ENCODE measurements at places on chromosomes 2 and 18. TPM values are rescaled to one million over a fixed set of nuclear protein-coding genes. Genes with fewer than 3 reads are reported as not detected.
A peak's percentile ranks its signal among the peaks of the same experiment; 100 is the strongest.

ECEL1 gene
- total RNA-seq, result 0.19 TPM

- no peak for DNase-seq
Measured at GRCh38 chr2:18708203-18708715, 118.9 kb upstream of the NT5C1B start.

GRCh38 chr2:200356321-200356720 lies 49.8 kb downstream of the SPATS2L start:
- no peak for DNase-seq

GRCh38 chr18:46466234-46467160 lies 190.5 kb downstream of the LOXHD1 start:
- peak; percentile 36 for DNase-seq

DNA sequence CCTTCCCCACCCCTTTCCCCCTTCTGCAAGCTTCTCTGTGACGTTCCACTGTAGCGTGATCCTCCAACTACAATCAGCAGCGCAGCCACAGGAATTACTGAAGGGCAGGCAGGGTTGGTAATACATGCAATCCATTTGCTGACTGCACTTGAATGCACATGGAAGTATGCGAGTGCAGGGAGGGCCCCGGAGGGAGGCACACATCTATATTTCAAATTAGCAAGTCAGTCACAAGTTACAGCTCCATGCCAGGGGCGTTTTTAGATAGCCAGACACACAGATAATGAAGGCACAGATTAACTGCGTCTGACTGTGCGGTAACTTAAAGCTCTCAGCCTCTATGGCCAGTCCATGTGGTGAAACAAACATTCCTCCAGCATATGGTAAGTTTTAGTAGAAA lies 209.2 kb upstream of the GATA6 start:
- DNase-seq, result no peak

AFF3 gene
- total RNA-seq, result not detected

KLHL41 gene
- total RNA-seq, result 0.63 TPM

DNA sequence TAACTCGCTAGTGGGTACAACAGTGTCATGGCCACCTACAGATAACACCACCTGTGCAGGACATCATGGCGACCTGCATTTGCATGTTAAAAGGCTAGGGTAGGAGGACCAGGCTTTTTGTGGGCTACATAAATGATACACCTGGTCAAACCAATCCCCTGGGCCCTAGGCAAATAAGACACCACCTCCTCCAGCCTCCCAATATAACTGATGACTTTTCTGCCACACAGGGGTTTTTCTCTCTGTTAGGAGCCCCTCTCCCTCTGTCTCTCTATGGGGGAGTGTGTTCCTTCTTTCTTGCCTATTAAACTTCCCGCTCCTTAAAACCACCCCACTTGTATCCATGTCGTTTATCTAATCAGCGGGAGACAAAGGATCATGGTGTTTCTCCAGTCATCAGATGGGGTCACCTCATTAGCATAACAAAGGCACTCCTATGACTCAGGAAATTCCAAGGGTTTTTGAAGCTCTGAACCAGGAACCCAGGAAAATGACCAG lies 10.8 kb upstream of the BUB1 start:
- DNase-seq, result peak; percentile 62

All from A673 (cell line).